Occipital lobe (tissue), 3 donors: ENCODE measurements at places on chromosomes 11 and 22.

GRCh38 chr22:41501209-41501608, 32.3 kb downstream of the ACO2 start:
- DNase-seq = no peak

DNA sequence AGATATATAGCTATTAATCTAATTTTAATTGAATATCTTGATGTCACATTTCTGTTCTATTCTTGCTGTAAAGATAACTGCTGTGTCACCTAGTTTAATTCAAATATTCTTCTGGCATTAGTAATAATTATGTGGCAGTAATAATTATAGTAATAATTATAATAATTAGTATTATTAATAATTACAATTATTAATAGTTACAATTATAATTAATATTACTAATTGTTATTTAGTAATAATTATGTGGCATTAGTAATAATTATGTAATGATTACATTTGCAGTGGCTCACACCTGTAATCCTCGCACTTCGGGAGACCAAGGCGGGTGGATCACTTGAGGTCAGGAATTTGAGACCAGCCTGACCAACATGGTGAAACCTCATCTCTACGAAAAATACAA, 1.6 kb upstream of the TRIM5 start:
- DNase-seq = no peak

- DNase-seq = no peak
Observed at GRCh38 chr11:534396-535209, 773 bp downstream of the HRAS start.

DNA sequence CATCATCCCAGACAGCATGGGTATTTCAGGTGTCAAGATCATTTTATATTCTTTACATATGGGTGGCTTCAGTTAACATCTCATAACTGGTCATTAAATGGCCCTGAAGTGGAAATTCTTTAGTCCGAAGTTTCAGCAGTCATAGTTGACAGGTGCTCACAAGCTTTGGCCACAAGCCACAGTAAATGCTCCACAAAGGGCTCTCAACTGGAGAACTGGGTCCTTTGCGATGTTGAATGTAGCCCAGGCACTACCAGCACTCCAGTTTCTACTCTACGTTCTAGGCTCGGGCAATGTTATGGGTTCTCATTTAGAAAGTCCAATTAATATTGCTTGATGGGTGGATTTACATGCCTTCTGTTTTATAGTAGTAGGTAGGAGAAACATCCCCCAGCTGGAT, 206.3 kb downstream of the CWF19L2 start:
- DNase-seq = no peak

GRCh38 chr22:50569896-50570535, 7.3 kb upstream of the SYCE3 start:
- no peak for DNase-seq

GRCh38 chr11:108606495-108607160, 13.1 kb upstream of the EXPH5 start:
- no peak for DNase-seq

- DNase-seq = no peak
Observed at GRCh38 chr11:4560467-4560866, 15.5 kb downstream of the OR52M1 start.

GRCh38 chr11:74971424-74971823, 17.3 kb upstream of the NEU3 start:
- DNase-seq = peak; percentile 2

DNA sequence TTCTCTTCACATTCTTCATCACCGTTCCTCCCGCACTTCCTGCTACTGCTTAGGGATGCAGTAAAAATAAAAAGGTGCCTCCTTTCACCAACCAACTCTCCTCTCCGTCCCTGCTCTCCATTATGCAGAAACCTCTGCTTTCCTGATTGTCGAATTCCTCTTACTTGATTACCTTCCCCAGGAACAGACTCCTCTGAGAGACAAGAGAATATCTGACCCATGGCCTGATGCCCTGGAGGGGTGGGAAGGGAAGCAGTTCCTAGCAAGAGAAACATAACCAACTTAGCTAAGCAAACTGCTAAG, 80.9 kb downstream of the TRIM29 start:
- DNase-seq = no peak

DNA sequence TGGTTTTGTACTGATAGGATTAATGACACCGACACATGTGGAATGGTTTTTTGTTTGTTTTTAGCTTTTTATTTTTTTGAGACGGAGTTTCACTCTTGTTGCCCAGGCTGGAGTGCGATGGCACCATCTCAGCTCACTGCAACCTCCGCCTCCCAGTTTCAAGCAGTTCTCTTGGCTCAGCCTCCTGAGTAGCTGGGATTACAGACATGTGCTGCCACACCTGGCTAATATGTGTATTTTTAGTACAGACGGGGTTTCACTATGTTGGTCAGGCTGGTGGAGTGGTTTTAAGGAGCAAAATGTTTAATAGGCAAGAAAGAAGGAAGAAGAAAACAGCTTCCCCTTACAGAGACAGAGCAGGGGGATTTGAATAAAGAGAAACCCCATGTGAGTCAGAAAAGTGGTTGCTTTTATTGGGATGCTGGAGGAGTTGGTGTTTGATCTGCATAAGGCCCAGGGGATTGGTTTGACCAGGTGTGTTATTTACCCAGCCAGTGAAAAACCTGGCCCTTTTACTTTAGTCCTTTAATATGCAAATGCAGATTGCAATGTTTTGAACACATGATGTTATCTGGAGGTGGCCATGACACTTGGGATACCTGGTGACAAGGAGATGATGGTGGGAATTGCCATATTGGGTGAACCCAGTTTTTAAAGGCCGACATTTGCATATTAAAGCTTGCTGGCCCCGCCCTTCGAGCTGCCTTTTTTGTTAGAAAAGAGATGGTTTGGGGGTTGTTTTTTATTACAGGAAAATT, 24.3 kb downstream of the SUSD2 start:
- DNase-seq = no peak

DNA sequence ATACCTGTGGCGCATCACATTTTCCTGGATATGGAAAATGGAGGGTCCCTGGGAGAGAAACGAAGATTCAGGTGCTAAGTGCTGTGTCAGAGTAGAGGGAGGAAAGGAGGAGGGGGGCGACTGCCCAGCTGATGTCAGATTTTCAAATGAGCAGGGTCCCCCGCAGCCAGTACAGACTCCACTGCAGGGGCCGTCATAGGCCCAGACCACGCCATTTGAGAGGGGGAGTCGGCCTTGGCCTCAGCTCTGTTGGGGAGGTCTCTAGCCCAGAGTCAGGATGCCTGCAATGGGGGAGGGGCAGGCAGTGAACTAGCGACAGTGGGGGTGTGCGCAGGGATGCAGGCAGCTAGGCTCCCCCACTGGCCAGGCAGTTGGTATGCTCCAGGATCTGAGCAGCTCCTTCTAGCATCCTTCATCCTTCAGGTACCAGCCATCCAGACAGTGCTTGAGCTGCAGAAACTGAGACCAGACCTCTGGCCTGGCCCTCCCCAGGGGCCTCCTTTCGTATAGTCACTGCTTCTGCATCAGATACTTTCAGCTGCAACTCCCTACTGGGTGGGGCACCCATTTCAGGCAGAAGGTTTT, at the start of the genes BSCL2 and GNG3:
TSS of gene BSCL2 (minus strand) at position 148 of the 585 bp plus-strand sequence. CDS start 229 bp downstream, outside the sequence.
TSS of gene GNG3 (plus strand) at position 400 of the 585 bp plus-strand sequence. CDS start 620 bp downstream, outside the sequence.
- DNase-seq = peak; percentile 92

DNA sequence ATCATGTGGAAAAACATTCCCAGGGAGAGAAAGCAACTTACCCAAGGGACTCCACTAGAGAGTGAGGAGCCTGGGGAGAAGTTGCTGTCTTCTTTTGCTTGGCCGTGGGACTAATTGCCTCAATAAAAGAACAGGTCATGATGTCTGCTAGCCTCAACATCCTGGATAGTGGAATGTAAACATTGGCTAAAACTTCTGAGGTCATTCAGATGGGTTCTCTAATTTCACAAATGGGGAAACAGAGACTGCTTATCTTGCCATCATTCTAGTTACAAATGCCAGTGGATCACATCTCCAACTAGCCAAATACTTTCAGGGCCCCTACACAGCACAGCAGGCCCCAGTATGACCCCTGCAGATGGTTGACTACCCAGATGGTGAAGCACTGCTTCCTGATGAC, 28.4 kb upstream of the PAMR1 start:
- no peak for DNase-seq

DNA sequence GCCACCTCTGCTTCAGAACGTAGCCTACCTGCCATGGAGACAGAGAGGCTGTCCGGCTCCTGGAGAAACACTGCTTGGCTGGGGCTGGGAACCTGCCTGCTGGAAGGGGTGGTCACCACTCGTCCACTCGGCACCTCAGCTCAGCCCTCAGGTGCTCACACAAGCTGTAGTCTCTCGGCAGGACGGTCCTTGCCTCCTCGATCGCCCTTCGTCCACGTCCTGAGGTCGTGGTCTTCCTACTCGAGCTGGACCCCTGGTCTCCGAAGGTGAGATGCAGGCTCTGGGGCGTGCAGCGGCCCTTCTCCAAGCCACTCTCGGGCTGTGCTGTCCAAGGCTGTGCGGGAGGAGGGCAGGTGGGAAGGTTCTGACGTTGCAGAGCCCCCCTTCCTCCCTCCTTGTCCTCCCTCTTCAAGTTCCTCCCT, at the start of gene TBX10:
TSS of gene TBX10 (minus strand) at position 326 of the 422 bp plus-strand sequence. CDS start at position 35, 291 bp downstream.
- no peak for DNase-seq

- DNase-seq = no peak
Observed at GRCh38 chr11:99706848-99707247, 686.1 kb downstream of the CNTN5 start.

DNA sequence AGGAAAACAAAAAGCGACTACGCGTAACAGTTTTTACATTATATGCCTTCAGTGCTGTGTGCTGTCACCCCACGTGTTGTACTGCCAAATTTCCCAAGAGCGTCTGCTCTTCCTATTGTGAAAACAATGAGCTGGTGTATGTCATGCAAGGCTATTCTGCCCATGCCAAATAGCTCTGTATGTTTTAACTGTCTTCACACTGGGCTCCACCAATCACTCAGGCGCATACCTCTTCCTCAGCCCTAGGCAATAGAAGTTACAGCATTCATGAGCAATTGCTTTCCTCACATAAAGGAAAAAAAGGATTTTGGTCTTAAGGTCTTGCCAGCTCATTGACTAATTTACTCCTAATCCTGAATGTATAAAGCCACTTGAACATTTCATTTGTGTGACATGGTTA, 606.8 kb downstream of the NTM start:
- peak; percentile 32 for DNase-seq

GRCh38 chr11:40508303-40508702, 951.1 kb downstream of the LRRC4C start:
- DNase-seq = no peak

GRCh38 chr11:2592559-2593392, 107.0 kb downstream of the KCNQ1OT1 start:
- no peak for DNase-seq

DNA sequence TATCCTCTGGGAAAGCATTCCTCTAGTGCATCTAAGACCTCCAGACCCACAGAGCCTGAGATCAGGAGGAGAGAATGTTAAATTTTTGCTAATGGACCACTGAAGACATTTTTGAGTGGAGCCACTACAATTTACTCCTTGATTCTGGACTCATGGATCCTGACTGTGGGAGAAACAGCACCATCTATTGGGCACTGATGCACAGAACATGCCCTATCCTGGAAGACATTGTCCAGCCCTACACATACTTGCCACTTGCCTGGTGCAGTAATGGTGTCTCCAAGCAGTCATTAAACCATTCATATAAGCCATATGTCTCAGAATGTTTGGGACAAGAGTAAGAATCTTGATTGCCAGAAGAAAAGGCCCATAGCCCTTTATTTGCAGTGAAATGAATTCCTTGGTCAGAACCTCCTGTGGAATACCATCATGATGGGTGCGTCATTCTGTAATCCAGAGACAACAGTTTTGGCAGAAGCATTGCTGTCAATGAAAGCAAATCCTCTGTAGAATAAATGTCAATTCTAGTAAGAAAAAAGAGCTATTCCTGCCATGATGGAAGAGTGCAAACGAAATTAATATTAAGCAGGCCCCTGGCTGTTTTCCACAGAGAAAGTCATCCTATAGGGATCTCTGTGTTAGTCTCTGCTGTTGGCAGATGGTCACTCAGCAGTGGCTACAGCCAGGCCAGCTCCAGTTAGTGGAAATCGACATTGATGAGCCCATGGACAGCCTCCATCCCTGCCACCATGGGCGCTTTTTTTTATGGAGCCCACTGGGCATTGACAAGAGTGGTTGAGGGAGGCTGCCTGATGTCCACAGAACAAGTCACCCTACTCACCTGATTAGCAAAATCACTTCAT, 43.5 kb downstream of the GGTLC2 start:
- no peak for DNase-seq

DNA sequence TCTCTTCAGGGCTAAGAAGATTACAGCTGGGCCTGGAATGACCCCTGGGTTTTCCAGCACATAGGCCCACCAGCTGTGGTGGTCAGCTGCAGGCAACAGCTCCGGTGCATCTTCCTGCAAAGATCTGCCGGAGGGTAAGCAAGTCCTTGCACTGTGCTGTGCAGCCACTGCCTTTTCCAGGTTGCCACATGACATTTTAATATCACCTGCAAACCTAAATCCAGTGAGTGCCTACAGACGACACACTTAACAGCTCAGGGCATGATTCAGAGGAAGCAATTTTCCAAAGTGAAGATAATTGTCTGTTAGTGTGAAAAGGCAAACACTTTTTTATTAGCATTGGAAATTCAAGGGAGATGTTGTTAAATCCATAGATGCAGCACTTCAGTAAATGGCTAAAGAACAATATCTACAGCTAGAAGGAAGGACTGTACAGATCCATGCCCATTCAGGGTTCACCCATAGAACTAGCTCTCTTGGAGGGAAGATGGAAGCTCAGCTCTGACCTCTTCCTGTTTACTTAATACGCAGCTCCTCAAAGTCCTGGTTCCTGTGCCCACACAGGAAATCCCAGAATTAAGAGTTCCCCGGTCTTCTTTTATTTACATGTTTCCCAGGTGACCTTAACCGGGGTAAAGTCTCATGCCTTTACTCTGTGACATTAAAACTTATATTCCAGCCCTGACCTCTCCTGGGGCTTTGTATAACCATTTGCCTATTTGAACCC, 13.3 kb upstream of the NRIP3 start:
- DNase-seq = no peak

- peak; percentile 15 for DNase-seq
Observed at GRCh38 chr22:30253205-30253852, 6.8 kb upstream of the LIF start.

DNA sequence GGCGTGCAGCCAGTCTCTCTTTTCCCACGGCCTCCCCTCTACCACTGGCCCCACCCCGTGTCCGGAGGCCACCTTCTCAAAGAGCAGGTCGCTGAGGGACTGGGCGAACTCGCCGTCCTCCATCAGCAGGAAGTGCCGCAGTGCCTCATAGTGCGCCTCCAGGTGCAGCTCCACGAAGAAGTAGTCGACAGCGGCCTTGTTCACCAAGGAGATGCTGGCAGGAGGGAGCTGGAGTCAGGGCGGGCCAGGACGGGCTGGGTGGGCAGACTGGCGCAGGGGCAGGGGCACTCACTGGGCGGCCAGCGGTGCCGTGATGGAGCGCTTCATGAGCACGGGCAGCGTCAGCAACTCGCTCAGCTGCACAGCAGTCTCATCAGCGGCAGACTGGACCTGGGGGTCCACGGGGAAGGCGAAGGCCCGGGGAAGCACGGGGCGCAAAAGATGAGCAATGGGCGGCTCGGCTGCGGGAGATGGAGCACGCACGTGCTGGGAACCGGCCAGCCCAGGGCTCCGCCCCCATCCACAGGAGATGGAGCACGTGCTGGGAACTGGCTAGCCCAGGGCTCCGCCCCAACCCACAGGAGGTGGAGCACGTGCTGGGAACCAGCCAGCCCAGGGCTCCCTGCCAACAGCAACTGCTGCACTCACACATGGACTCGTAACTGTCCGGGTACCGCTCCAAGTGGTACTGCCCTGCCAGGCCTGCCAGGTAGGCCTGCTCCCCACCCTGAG, 18.4 kb downstream of the SELENOO start:
- peak; percentile 49 for DNase-seq

- no peak for DNase-seq
Observed at GRCh38 chr11:119153049-119153818, 4.4 kb downstream of the ABCG4 start.
